ENCODE measurements at places on chromosomes 7 and 10. TPM values are rescaled to one million over a fixed set of nuclear protein-coding genes. Genes with fewer than 3 reads are reported as not detected.

The HECW1 gene
- total RNA-seq: 0.06 TPM

The MRLN gene
- total RNA-seq: not detected

The AMZ1 gene
- total RNA-seq: under 0.01 TPM

The TEX47 gene
- not detected for total RNA-seq

The VWA2 gene
- total RNA-seq: under 0.01 TPM

The XRCC2 gene
- 0.42 TPM for total RNA-seq

DNA sequence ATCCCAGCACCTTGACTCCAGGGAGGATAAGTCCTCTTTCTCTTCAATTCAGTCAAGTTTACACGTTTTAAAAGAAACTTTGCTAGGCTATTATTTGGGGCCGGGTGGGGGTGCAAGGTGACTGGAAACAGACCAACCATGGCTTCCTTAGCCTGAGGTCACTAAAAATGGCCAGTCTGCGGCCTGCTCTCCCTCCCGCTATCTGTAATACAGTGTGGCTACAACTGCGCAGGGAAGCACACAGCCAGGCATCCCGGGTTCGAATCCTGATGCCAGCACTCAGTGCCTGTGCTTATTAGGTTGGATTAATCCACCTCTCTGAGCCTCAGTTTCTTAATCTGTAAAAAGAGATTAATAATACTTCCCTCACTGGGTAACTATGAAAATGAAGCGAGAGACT is 19.5 kb downstream of the ATP6V1F start:
- H3K4me1 ChIP-seq: no peaks in the 10 kb centered on the region
- DNase-seq: no peak
- H3K27ac ChIP-seq: no peak overlapping the region
- no peaks in the 10 kb centered on the region for H3K36me3 ChIP-seq
- no peaks in the 10 kb centered on the region for H3K27me3 ChIP-seq

- no peak overlapping the region for H3K27ac ChIP-seq
- no peaks in the 10 kb centered on the region for H3K36me3 ChIP-seq
- no peak for DNase-seq
- H3K4me1 ChIP-seq: no peaks in the 10 kb centered on the region
- H3K4me3 ChIP-seq: no peak overlapping the region
- H3K27me3 ChIP-seq: no peaks in the 10 kb centered on the region
Observed at GRCh38 chr7:133904776-133905175, 222.4 kb upstream of the LRGUK start.

DNA sequence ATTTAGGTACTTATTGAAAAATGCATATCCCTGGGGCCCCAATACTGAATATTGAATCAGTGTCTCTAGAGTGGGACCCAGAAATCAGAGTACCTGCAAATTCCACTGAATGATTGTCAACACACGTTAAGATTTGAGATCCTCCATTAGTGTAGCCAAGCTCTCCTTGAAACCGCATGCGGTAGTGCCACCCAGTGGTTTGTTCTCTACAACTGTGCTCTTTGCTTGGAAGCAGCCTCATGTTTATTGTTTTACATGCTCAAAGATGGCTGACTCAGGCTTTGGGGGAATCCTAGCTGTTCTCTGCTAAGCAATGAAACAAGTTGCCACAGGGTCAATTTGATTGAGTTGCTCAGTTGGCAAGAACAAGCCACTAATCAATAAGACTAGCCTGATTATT is 340.2 kb upstream of the CELF2 start:
- H3K36me3 ChIP-seq: no peaks in the 10 kb centered on the region
- H3K27me3 ChIP-seq: no peaks in the 10 kb centered on the region
- no peak for DNase-seq
- H3K4me1 ChIP-seq: no peaks in the 10 kb centered on the region

DNA sequence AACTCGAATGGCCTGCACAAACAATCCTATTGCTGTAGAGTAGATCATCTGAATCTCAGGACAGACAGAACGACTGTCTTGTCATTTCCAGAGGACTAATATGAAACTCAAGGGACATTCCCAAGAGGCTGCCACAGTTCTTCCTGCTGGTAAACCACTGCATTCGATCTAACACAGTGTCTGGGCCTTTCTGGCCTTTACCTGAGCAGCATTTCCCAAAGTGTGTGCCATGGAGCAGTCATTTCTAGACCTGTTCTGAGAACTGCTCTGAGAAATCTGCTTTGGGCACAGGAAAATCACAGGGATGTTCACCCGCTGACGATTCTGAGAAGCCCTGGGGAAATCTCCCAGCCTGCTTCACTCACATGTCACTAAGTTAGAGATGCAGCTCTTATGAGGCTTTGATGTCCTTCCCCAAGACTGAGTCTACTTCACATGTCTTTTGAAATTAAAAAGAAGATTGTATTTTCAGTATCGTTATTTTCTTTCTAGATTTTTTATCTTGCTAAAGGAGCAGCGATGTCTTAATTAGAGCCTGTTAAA is 18.4 kb downstream of the GPNMB start:
- H3K27ac ChIP-seq: no peak overlapping the region
- DNase-seq: no peak
- H3K4me1 ChIP-seq: no peaks in the 10 kb centered on the region
- H3K36me3 ChIP-seq: no peaks in the 10 kb centered on the region
- no peak overlapping the region for H3K4me3 ChIP-seq

DNA sequence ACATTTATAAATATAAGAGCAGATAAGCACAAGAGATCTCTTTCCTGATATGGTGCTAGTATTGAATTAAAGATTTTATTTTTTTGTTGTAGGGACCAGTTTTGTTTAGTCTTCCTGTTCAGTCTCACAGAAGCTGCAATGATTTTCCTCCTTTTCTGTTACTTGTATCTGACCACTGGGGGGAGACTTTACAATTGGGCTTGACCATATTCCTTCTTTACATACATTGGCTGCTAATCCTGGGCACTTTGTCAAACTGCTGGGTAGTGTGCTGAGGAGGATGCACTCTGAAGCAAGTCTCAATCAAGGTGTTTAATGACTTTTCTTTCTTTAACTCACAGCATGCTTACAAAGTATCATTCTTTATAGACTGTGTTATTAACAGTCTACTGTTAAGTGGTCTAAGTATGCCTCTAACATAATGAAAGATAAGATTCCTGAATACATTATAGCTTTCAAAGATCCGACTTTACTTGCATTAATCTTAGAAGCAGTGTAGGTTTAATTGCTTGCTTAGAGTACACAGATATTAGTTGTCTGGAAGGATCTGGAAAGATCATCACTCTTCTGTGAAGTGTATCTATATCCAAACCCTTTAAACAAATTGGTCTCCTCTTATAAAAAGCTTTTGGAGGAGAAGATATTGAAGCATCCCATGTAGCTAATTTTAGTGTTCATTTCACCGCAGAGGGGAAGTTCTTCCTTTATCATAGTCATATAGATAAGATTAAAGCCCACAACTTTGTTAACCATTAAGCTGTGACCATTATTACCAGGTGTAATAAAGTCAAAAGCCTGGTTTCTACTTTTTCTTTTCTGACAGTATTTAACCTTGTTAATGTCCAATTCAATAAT is 3.1 kb downstream of the PALS2 start:
- H3K4me3 ChIP-seq: no peak overlapping the region
- no peak for DNase-seq
- peaks cover 5% of the 10 kb centered on the region for H3K4me1 ChIP-seq
- no peak overlapping the region for H3K27ac ChIP-seq
- H3K27me3 ChIP-seq: no peaks in the 10 kb centered on the region
- no peaks in the 10 kb centered on the region for H3K36me3 ChIP-seq

DNA sequence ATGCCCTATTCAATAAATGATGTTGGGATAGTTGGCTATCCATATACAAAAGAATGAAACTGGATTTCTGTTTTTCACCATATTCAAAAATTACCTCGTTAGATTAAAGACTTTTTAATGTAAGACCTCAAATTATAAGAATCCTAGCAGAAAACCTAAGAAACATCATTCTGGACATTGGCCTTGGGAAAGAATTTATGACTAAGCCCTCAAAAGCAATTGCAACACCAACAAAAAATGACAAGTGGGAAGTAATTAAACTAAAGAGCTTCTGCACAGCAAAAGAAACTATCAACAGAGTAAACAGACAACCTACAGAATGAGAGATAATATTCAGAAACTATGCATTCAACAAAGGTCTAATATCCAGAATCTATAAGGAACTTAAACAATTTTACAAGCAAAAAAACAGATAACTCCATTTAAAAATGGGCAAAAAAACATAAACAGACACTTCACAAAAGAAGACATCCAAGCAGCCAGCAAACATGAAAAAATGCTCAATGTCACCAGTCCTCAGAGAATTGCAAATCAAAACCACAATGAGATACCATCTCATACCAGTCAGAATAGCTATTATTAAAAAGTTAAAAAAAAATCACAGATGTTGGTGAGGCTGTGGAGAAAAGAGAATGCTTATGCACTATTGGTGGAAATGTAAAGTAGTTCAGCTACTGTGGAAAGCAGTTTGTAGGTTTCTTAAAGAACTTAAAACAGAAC is 309.8 kb downstream of the AHR start:
- no peak for DNase-seq
- H3K27me3 ChIP-seq: no peaks in the 10 kb centered on the region
- no peak overlapping the region for H3K27ac ChIP-seq
- H3K36me3 ChIP-seq: no peaks in the 10 kb centered on the region
- no peaks in the 10 kb centered on the region for H3K4me1 ChIP-seq

GRCh38 chr10:43282881-43283280 is 16.0 kb upstream of the RASGEF1A start:
- H3K27ac ChIP-seq: no peak overlapping the region
- no peak for DNase-seq
- no peaks in the 10 kb centered on the region for H3K4me1 ChIP-seq
- H3K4me3 ChIP-seq: no peak overlapping the region
- H3K27me3 ChIP-seq: peaks cover 4% of the 10 kb centered on the region

All from esophagus muscularis mucosa (tissue), 4 donors.